NCI-H1417 treated with DMSO at 0.1 percent for 48 hours (cell line): ENCODE measurements at places on chromosomes 3 and 15.

GRCh38 chr3:156360083-156360482 is 194.8 kb downstream of the SSR3 start:
- no peak for DNase-seq

DNA sequence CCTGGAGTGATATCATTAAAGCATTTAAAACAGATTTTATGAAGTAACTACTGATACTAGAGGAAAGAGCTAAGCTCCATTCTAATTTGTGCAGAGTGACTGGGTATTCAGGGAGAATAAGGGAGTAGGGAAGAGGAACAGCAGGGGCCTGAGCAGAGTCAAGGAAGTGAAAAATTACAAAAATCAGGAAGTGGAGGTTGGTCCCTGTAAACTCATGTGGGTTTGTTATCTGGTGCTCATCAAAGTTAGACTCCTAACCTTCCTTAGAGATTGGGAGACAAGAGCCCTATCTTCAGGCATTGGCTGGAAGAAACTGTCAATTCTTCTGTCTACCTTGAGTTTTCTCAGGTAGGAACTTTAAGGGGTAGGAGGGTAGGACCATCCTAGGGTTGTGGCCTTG is 82.5 kb downstream of the NEK11 start:
- DNase-seq = no peak

DNA sequence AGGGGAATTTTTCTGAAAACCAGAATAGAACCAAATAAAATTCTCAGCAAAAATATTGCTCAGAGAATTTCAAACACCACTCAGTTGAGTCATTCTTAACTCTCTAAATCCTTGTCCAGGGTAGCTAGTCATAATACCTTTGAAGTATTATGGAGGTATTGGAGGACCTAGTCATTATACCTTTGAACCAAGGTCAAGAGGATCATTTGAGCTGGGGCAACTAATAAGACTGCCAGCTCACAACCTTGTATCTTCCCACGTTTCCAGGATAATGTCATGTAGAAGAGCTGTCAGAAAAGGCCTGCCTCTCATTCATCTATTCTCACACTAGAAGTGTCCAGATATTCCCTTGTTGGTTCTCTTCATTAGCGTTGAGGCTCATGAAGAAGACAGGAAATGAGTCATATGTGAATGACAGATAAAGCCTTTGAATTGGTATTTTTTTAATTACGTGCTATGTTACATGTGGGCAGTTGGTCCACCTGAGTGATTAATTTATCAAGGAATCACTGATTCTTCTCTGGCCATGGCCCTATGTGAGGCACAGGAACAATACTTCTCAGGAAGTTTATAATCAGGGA is 48.3 kb downstream of the TOPAZ1 start:
- no peak for DNase-seq

DNA sequence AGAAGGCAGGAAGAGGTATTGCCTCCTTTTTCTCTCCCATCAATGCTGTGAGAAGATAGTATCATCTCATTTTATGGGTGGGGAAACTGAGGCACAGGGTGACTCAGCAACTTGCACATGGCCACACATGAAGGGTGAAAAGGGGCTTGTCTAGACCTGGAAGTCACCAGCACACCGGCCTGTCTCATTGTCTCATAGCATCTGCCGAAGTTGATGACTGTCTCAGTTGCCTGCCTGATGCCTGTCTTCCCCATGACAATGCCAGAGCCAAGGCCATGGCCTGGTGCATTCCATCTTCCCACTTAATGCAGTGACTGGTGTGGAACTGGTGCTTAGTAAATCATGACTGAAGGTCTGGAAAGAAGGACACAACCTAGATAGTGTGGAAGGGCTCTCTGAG is 27.9 kb upstream of the PRR23E start:
- no peak for DNase-seq

DNA sequence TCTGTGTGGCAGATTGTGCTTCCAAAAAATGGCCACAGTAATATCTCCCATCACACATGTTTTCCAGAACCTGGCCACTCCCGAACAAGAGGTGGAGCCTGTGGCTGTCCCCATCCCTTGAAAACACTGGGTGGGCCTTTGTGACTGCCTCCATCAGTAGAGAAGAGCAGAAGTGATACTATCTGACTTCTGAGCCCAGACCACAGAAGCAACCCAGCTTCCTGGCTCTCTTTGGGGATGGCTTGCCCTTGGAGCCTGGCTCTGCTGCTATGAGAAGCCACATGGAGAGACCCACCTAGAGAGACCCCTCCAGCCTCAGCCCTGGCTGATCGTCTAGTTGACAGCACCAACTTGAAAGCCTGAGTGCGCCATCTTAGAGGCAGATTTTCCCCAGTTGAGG is 39.8 kb upstream of the CMTM8 start:
- DNase-seq = no peak

DNA sequence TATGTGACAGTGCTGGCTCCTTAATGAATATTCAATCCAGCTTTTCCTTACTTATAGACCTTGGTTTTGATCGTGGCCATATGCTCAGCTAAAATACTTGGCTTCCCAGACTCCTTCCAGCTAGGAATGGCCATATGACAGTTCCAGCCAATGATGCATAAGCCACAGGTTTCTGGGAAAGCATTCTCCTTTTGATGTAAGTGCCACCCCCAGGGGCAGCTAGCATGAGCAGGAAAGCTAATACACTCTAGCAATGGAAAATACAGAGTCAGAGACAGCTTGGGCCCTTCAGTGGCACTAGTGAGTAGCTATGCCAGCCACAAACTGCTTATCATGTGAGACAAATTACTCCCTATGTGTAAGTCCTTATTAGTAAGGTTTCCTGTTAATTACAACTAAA is 26.7 kb downstream of the TBC1D2B start:
- no peak for DNase-seq

DNA sequence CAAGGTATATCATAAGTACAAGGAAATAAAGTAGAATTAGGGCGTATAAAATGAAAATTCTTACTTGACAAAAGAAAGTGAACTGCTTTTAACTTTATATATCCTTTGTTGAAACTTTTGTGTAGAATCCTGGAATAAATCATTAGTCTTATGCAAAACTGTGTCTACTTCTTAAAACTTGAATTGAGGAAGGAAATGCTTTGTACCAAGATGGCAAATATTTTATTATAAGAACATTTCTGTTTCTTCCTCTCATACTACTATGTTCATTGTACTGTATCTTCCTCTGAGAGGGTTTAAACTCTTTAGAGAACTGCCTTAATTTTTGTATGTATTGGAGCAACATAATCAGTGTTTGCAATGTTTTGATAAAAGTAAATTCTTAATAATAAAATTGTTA is 42.0 kb downstream of the RASA2 start:
- DNase-seq = no peak

GRCh38 chr3:132346841-132347736 is 29.9 kb downstream of the ACP3 start:
- DNase-seq = no peak

DNA sequence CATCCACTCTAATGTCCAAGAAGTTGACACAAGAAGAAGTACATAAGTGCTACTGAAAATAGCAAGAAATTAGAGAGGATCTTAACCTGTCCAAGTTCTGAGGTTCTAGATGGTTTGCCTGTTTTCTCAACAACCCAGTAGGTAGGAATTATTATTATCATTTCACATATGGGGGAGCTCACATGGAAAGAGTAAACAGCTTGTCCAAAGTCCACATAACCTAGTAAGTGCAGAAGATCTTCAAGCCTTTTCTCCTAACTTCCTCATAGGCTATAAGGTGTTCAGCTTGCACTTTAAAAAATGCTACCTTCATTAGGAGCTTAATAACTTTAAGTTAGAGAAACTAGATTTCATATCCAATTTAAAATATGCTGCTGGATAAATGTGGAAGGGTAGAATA is 3.0 kb downstream of the SLC2A2 start:
- DNase-seq = no peak

- DNase-seq = no peak
These were observed 43.7 kb upstream of the ATP2C1 start for GRCh38 chr3:130850044-130850797.

DNA sequence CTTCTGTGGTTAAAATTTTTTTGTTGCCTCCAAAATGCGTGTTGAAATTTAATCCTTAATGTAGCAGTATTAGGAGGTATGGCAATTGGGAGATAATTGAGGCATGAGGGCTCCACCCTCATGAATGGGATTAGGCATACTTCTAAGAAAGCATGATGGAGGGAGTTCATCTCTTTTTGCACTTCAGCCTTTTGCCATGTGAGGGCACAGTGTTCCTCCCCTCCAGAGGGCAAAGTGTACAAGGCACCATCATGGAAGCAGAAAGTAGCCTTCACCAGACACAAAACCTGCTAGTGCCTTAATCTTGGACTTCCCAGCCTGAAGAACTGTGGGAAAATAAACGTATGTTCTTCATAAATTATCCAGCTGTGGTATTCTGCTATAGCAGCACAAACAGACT is 429.5 kb downstream of the ZIC1 start:
- DNase-seq = no peak

- DNase-seq = no peak
These were observed 720.2 kb downstream of the ROBO1 start for GRCh38 chr3:79047581-79047980.

DNA sequence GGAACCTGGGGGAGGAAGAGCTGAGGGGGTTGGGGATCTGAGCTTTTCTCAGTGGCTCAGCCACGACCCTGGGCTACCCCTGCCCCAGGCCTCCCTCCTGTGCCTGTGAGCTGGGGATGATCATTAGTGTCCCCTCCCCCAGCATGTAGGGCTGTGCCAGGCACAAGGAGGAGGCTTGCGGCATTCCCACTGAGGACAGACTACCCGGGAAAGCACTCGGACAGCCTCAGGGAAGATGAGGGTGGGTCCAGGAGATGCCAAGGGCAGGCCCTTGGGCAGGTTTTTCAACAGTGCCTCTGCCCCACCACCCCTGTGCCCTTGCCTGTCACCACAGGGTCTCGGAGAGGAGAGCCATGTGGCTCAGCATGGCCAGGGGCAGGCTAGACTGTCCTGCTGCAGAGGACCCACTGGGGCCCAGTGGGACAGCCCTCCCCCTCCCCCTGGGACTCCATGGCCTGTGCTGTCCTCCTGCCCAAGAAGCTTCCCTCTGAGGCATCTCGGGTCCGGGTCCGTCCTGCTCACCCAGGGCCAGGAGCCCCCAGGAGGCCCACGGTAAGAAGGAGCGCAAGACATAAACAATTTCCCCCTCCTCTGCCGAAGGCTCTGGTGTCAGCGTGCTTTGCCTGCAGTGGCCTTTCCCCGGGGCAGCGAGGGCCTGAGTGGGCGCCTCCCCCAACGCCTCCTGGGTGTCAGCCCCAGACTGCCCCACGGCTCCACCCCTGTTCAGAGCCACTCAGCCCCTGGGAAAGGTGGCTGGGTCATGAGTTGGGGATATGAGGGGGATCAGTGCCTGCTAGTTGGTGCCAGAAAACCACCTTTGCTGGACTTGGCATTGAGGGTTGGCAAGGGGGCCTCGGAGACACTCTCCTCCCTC is 192.5 kb downstream of the GOLGA6L6 start:
- no peak for DNase-seq

GRCh38 chr3:9946112-9947024 is 5.8 kb downstream of the PRRT3 start:
- DNase-seq = no peak

DNA sequence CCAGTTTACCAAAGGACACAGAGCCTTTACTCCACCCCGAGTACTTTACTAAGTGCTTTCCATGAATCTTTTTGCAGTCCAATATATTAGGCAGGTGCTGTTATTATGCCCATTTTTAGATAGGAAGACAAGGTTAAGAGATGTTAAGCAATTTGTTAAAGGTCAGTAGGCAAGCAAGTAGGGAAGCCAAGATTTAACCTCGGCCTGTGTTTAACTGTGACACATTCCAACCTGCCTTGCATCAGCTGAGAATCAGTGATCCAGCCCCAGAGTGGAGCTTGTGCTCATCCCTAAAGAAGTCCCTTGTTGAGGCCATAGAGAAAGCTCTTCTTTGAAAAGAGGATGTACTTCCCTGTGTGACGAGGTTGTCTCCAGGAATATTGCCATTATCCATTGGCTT is 51.3 kb upstream of the C15orf61 start:
- no peak for DNase-seq

- DNase-seq = no peak
These were observed 14.1 kb downstream of the FXR1 start for GRCh38 chr3:180926526-180926925.

DNA sequence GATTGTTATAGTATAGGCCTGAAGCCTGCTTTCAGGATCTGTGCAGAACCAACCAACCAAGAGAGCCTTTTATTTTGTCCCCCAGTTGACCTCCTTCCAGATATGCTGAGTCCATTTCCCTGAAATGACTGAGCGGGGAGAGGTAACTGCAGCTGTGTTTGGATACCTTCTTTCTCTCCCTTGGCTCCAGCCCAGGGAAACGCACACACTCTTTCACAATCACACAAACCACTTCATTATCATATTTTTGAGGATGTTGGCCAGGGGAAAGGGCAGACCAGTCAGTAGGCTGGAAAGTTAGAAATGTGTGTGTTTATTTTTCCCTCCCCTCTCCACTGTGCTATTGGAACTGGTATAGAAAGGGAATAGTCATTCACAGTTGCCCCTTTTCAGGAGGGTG is 417.7 kb upstream of the TBL1XR1 start:
- DNase-seq = no peak

- no peak for DNase-seq
These were observed 263.9 kb upstream of the STT3B start for GRCh38 chr3:31268868-31269267.

DNA sequence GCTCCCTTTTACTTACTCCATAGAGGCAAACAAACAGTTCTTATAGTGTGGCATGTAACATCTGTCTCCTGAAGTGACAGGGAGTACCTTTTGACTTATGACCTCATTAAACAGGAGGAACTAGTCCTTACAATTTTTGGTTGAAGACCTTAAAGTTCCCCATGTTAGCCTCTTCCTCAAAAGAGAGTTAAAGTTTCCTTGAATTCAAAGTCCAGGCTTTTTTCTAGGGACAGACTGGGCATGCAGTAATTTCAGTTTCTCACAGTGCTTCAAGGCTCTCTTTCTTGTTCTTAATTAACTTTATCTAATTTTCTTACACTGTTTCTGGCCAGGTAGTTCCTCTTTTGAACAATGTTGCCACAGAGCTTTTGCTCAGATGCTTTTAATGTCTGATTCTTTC is 12.1 kb downstream of the GOLM2 start:
- DNase-seq = no peak

DNA sequence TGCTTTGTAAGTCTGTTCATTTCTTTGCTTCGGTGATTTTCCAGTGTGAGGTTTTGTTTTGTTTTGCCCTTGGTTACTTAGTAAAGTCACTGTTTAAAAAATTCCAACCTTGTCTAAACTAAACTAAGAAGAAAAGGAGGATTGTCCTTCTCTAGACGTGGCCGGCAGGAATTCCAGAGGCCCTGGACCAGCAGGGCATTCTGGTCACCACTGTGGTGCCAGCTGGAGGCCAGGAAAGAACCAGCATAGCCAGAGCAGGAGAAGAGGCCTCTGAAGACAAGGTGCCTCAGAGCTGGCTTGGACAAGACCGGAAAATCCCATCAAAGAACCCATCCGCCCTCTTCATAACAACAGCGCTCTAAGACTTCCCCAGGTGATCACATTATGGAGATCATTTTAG is 8.2 kb downstream of the PLOD2 start:
- DNase-seq = no peak

DNA sequence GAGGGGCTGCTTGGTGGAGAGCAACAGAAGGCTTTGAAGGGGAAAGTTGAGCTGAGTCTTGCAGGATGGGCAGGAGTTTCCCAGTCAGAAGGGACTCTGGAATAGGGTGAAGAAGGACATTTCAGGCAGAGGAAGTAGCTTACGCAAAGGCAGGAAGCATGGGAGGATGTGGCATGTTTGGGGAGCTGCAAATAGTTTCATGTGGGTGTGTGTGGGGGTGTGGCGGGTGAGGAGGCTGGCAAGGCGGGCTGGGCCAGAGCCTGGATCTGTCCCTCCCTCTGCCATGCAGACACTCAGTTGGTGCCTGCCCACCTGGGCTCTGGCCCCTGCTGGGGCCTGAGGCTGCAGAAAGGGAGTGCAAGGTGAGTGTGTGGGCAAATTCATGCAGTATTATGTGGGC is 10.4 kb downstream of the TEX264 start:
- no peak for DNase-seq
